HS-27A (cell line): ENCODE measurements at places on chromosomes 5 and 9.

- DNase-seq = no peak
These were observed 56.6 kb downstream of the ELAVL2 start for GRCh38 chr9:23769307-23769935.

- DNase-seq = no peak
These were observed 26.5 kb downstream of the HMCN2 start for GRCh38 chr9:130292106-130292505.

DNA sequence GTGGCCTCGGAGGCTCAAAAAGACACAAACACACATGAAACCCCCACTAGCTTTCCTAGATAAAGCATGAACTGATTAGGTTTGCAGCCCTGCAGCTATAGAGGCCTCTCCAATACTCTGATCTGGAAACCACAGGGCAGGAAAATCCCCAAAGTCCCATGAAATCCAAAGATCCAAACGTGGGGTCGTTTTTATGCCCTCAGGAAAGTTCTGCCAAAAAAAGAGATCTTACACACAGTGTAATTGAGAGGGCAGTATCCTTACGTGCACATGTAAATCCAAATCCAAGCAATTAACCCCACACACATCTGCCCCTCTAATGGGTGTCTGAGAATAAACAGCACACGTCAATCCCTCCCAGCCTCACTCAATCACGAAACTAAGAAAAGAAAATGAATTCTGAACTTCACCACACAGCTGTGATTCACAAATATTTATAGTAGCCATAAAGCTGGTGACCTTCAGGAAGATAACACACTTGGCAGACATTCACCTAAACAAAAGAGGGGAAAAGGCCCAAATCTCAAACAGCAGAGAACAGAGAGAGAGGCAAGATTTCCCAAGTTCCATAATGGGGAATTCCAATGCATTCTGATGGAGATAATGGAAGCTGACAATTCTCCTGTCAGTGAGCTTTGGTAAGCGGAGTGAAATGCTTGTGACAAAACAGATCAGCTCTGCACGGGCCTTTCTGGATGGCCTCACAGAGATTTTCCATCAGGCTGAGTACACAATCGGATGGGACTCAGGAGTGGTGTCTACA lies 114.2 kb downstream of the SEMA5A start:
- DNase-seq = no peak

DNA sequence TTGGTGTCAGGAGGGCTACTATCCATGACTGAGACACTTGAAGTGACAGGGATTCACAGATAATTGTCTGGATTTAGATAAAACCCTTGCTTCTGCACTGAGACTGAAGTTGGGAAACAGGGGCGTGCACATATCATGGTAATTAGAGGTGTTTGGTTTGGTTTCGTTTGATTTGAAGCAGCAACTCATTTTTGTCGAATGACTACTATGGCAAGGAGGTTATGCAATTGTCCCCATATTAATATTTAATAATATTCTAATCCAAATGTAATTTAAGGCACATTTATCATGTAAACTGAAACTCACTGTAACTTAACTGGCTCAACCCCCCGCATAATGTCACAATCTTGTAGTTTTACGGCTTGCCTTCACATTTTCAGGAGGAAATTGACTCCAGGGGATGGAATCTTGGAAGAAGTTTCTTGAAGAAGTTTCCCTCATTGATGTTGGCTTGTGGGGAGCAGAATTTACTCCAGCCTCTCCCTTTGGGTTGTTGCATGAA lies 12.5 kb downstream of the ZNF366 start:
- DNase-seq = no peak

DNA sequence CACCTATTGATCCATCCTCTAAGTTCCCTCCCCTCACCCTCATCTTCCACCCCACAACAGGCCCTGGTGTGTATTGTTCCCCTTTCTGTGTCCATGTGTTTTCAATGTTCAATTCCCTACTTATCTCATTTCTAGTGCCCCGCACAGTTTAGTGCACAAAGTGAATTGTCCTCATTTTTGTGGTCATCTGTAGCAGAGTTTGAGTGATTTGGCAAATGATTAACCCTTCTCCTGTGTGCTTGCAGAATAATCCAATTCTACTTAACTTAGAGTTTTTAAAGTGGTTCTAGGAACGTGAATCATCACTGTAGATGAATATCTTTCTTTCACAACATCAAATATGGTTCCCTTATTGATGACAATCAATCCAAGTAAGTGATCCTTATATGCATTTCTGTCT lies 6.3 kb upstream of the HAPLN1 start:
- no peak for DNase-seq

GRCh38 chr5:168658394-168658793 lies 79.2 kb upstream of the PANK3 start:
- DNase-seq = no peak

GRCh38 chr5:54259090-54259489 lies 51.3 kb downstream of the ARL15 start:
- no peak for DNase-seq
